Fibroblast of skin of abdomen (primary cell): ENCODE measurements at places on chromosomes 2 and 18.

- no peak for DNase-seq
These were observed 894.7 kb downstream of the TMEM182 start for GRCh38 chr2:103656558-103656957.

- no peak for DNase-seq
These were observed 9.3 kb upstream of the EFHD1 start for GRCh38 chr2:232623768-232624765.

- peak; percentile 100 for DNase-seq
These were observed at the start of gene R3HDM1 for GRCh38 chr2:135531231-135532197. TSS of gene R3HDM1 (plus strand) at chr2:135531484. CDS start at chr2:135604846, 73,362 bp downstream.

DNA sequence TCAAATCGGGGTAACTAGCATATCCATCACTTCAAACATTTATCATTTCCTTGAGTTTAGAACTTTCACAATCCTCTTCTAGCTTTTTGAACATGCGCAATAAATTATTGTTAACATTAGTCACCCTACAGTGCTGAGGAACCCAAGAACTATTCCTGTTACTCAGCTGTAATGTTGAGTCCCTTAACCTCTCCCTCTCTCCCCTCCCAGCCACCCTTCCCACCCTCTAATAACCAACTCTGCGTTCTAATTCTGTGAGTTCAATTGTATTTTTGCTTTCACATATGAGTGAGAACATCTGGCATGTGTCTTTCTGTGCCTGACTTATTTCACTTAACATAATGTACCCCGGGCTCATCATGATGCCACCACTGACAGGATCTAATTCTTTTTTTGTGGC, 78.6 kb upstream of the RANBP2 start:
- DNase-seq, result peak; percentile 92

- DNase-seq, result no peak
These were observed 34.5 kb downstream of the PDIA6 start for GRCh38 chr2:10777842-10778723.

GRCh38 chr18:61589053-61589723, 256.0 kb downstream of the CDH20 start:
- no peak for DNase-seq

DNA sequence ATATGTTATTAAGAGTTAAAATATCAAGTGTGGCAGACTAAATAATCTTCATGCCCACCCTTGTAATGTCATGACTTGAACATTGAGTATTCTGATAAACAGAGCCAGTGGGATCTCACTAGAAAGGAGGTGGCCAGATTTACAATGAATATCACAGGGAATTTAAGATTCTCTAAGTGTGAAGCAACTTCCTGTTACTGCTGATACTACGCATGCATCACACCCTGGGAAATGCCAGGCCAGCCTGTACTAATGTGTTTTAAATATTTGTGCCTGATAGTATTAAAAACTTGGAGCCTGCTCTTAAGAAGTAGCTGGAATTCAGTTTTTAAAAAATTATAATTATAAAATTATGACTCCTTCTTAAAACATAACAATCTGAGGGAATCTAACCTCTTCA, 148.3 kb downstream of the LAMA3 start:
- DNase-seq, result peak; percentile 67

- no peak for DNase-seq
These were observed 35.5 kb upstream of the LRRTM1 start for GRCh38 chr2:80340022-80340421.

DNA sequence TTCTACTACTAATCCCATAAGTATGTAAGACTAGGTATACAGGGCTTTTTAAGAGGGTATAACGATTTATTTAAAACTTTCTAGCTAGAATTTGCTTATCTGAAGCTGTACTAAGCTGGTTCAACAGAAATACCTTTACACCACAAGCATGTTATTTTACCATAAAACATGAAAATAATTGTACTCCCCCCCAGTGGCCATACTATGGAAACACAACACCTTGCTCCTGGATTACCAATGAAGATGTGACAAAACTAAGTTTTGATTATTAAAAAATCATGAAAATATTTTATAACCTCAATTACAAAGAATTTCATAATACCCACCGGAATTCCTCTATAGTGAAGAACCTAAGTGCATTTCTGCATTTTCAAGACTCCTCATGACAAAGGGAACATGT, 27.3 kb downstream of the LPIN2 start:
- peak; percentile 26 for DNase-seq

DNA sequence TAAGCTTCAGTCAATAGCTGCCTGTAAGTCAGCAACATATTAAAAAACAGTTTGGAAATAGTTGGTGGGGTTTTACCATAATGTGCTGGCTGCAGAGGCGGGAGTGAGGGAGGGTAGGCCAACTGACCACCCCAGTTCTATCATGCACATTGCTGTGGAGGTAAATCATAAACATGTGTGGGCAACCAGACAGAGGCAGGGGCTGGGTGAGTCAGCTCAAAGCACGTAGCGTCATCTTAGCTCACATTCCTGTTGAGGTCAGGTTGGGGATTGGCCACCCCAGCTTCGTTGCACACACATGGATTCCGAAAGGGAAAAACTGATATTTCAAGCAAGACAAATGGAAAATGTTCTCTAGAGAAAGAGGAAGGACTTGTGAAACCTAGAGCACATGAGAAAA, 19.5 kb downstream of the GPR45 start:
- peak; percentile 97 for DNase-seq

DNA sequence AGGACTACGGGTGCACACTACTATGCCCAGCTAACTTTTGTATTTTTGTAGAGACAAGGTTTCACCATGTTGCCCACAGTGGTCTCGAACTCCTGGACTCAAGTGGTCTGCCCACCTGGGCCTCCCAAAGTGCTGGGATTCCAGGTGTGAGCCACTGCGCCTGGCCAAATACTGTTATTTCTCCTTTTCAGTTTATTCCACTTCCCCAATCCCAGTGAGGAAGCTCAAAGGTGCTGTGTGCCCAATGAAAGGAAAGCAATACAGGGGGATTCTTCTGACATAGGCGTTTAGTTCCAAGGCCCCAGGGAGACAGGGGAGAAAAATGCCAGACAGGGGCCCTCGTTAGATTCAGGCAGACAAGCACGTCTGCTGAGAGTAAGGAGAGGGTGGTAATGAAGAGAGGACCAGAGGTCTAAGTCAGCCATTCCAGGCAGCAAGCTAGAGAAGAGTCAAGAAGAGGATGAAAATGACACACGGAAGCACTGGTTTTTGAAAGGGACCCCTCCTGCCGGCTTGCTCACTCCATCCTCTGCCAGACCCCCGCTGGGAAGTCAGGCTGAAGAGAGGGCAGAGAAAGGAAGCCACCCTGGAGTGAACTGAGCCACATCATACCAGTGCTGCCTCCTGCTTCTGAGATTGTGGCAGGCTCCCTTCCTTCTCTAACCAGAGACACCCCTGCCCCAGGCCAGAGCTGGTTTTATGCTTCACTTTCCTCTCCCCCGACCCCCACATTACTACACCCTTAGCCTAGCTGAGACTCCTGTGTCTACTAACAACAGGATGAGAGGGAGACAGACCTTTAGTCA, 6.7 kb downstream of the INO80C start:
- no peak for DNase-seq

DNA sequence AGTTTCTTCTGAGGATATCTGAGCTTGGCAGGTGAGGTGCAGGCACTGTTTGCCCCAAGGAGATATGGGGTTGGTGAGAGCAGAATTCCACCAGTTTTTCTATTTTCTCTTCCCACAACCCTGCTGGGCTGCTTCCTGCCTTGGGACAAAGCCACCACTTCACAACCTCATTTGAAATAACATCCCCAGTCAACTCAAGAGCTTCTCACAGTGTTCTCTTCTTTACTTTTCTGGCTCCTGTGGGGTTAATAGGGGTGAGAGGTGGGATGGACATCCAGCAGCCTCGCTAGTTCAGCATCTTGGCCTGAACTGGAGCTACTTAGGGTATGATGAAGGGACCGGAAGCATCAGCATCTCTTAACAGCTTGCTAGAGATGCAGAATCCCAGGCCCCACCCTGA, 106.3 kb downstream of the SLC4A3 start:
- DNase-seq, result no peak

- no peak for DNase-seq
These were observed 102.7 kb downstream of the SMIM21 start for GRCh38 chr18:75324686-75325257.

GRCh38 chr2:239392688-239393387, 8.0 kb downstream of the HDAC4 start:
- DNase-seq, result no peak

GRCh38 chr2:129708221-129708967, 271.1 kb upstream of the RAB6C start:
- no peak for DNase-seq

- DNase-seq, result peak; percentile 24
These were observed 186.6 kb downstream of the C1D start for GRCh38 chr2:67876176-67876575.

GRCh38 chr2:48600204-48600813, 17.3 kb upstream of the GTF2A1L start:
- DNase-seq, result peak; percentile 45

DNA sequence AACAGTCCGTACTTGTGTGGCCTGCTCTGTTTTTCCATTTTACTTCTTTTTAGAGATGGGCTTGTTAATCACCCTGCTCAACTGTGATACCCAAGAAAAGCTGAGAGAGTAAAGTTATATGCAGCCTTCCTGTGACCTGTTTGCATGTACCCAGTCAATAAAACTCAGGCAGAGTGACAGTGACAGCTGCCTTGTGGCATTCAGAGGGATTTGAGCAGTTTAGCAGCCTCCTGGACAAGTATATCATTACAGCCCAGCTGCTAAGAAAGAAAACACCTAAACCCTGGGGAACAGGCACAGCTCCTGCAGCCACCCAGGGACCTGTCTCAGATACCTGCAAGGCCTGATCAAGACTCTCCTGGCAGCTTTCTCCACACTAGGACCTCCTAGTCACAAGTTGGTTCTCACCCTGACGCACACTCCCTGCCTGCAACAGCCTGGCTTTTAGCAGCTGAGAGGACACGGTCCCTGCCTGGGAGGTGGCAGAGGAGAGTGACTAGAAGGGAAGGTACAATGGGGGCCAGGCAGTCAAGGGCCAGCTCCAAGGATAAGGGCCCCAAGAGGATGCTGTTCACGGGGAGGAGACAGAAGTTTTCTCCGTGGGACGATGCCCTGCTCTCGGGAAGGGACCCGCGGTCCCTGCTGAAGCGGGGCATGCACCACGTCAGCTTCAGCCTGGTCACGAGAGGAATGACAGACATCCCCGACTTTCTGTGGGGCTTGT, at the start of gene LRRC30:
LRRC30 (plus strand) TSS at position 464 of the 724 bp plus-strand sequence; CDS start at position 514, 50 bp downstream.
- no peak for DNase-seq

DNA sequence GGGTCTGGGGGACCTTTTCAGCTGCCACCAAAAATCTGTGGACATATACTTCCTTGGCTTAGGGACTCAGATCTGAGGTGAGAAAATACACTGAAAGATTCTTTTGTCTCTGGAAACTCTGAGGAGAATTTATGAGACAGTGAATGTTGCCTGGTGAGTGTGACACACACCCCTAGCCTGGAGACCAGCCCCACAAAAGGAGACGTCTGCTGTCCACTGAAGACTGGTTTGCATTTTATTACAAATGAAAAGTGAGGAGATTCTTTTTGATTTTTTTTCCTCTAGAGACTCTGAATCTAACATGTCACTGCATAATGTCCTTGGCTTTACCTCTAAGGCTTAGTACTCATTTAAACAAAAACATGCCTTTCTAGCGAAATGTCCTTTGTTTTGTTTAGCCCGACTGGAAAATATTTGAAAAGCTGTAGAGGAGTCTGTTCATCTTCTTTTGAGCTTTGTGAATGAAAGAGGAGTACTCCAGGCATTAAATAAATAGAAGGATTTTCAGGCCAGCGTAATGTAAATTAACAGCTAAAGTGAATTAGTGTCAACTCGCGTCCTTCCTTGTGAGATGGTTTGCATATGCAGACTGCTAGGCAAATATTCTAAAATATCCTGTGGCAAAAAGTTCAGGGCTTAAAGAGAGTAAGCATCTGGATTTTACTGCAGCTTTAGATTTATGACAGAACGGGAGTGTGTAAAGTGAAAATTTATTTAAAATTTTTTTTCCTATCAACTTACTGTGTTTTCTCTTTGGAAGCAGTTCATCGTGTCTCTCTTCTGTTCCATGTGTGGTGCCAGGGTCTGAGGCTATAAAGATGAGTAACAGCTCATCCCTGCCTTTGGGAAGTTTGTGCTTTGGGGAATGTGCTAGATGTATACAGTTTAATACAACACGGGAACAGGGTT, 125.4 kb downstream of the VWA3B start:
- DNase-seq, result no peak

DNA sequence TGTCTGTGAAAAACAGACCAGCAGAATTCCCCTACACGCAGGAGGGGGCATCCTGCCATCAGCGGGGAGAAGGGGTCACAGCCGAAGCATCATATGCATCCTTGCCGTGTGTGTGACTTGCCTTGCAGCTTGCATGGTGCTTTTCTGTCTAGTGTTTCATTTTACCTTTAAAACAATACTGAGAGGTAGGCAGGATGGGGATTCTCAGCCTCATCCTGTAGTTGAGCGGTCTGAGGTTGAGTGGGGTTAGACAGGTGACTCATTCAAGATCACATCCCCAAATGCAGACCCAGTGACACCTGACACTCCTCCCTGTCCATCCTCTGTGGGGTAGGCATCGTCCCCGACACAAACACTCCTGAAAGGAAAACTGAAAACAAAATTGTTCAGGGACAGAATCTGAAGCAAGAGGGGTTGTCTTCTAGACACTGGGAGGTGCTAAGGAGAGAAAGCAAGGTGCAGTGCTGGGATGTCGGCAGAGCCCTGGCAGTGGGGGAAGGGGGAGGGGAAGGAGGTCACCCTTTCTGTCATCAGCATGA, 7.9 kb downstream of the ARL4C start:
- no peak for DNase-seq

DNA sequence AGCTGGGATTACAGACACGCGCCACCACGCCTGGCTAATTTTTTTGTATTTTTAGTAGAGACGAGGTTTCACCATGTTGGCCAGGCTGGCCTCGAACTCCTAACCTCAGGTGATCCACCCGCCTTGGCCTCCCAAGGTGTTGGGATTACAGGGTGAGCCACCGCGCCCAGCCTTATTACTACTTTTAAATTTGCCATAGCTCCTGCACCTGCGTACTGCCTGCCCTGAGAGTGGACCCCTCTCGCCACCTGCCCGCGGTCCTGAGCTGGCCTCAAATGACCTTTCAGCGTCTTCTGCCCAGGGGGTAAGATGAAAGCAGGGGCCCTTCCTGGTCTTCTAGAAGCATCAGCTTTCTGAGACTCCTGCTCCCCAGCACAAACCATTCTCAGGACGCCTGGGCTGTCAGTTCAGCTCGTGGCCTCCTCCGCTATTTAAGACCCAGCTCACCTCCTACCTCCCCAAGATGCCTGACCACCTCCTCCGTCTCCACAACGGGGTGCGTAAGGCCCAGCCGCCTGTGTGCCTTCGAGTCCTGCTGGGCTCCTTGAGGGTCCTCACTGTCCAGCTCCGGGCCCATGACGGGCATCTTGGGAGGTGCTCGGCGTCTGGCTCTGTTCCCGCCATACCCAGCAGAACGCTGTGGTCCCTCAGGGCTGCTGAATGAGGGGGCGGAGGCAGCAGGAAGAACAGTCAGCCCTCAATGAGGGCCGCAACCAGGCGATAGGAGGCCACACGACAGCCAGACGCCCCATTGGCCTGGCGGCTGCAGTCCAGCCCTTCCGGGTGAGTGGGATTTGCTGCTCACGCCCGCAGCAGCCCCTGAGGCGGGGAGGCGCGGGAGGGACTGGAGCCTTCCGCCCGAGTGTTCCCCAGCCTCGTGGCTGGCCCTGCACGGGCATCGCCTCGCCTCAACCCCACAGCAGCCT, 266.6 kb downstream of the TFCP2L1 start:
- peak; percentile 16 for DNase-seq
